Stimulated activated CD8-positive, alpha-beta memory T cell treated with anti-CD3 and anti-CD28 coated beads, Interleukin-2, amount 100 ng/mL, for 1 hour (primary cell): ENCODE measurements at places on chromosomes 7 and 10.

GRCh38 chr10:98338896-98339295 is 70.9 kb upstream of the LOXL4 start:
- no peak for DNase-seq

DNA sequence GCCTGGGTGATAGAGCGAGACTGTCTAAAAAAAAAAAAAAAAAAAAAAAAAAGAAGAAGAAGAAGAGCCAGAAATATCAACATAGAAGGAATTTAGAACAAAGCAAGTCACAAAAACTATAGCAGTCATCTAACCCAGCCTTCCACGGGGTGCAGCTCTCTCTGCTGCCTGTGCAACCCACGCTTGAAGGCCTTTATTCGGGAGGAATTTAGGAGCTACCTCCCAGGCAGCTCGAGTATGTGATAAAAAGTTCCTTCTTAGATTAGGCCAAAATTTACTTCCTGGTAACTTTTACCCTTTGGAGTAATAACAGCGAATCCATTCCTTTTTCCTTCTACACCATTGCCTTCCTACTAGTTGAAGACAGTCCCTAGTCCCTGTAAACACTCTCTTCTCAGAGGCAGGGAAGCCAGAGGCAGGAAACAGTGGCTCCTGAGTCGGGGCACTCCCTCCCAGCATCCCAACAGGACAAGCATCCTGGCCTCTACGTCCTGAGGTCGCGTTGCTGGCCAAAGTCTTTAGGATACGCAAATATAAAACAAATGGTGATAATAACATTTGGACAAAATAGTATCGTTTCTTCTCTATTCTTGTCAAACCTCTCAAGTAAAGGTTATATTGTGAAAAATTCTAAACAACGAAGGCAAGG is 109.3 kb upstream of the KMT2C start:
- no peak for DNase-seq

DNA sequence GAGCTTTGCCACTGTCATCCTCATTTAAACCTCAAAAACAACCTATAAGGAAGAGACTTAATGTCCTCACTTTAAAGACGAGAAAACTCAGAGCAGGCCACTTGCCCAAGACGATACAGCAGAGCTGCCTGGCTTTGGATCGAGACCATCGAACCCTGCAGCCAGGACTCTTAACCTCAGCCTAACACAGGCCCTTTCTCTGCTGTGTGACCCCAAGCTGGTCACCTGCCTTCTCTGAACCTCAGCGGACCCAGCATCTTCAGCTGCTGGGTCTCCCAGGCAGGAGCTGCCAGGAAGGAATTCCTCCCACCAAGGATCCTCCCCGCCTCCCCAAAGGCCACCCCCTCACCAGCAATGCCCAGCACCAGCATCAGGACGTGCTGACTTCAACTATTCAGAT is 32.7 kb downstream of the TNRC18 start:
- DNase-seq, result no peak

- DNase-seq, result no peak
Observed at GRCh38 chr10:114995468-114996247, 57.7 kb downstream of the TRUB1 start.

- no peak for DNase-seq
Observed at GRCh38 chr10:5611899-5612680, 54.3 kb downstream of the ASB13 start.

- DNase-seq, result no peak
Observed at GRCh38 chr7:114953724-114954123, 31.8 kb downstream of the MDFIC start.

GRCh38 chr10:75406462-75407223 is 5.1 kb upstream of the ZNF503 start:
- DNase-seq, result no peak

GRCh38 chr10:37379991-37380390 is 254.6 kb downstream of the ANKRD30A start:
- no peak for DNase-seq
